ENCODE measurements at places on chromosomes 13 and 19.

DNA sequence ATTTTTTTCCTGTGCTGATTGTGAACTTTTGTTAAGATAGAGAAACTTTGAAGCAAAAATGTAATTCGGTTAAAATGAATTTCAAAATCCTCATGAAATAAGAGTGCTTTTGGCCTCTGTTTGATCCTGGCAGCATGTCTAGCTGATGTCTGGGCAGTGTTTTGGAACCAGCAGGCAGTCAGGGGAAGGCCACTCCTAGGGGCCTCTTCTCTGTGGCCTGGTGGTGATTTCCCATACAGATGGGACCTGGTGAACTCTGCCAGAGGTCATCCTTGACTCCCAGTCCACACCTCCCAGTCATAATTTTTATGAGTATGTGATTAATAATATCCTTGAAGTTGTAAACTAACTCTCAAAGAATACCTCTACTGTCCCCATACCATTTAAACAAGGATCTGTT is 226.6 kb downstream of the PCCA start:
- DNase-seq, result no peak

- no peak for DNase-seq
These were observed 38.0 kb upstream of the EHD2 start for GRCh38 chr19:47675271-47675670.

DNA sequence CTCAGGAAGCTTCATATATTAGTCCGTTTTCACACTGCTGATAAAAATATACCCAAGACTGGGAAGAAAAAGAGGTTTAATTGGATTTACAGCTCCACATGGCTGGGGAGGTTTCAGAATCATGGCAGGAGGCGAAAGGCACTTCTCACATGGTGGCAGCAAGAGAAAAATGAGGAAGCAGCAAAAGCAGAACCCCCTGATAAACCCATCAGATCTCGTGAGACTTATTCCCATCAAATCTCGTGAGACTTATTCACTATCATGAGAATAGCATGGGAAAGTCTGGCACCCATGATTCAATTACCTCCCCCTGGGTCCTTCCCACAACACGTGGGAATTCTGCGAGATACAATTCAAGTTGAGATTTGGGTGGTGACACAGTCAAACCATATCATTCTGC is 23.1 kb downstream of the FLT3 start:
- no peak for DNase-seq

DNA sequence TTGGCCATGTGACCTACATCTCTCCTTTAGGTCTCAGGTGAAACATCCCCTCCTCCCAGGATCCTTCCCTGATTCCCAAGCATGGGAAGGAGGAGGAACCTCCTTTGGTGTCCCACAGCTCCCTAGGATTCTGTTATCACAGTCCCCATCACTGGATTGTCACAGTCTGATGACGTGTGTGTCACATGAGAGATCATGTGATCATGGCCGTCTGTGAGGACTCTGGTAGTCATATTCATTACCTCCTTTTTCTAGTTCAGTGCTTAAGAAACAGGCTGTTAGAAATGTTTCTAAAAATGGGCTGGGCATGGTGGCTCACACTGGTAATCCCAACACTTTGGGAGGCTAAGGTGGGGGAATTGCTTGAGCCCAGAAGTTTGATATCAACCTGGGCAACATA is 3.0 kb downstream of the DHX34 start:
- DNase-seq, result no peak

- DNase-seq, result no peak
These were observed 5.1 kb upstream of the TPM4 start for GRCh38 chr19:16071072-16071691.

DNA sequence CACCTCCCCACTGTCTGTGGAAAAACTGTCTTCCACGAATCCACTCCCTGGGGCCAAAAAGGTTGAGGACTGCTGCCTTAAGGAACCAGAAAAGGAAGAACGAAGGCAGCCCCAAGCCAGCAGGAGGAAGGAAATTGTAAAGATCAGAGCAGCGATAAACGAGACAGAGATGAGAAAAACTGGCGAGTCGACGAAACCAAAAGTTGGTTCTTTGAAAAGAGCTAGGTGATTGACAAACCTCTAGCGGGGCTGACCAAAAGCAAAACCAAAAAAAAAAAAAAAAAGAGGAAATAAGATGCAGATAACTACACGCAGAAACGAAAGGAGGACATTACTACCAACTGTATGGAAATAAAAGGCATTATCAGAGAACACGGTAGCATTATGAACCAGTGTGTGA is 76.9 kb downstream of the GADD45B start:
- DNase-seq, result peak; percentile 21

GRCh38 chr19:55485439-55486011 is 537 bp downstream of the NAT14 start:
- no peak for DNase-seq

- no peak for DNase-seq
These were observed 27.8 kb upstream of the MIER2 start for GRCh38 chr19:372306-372890.

- DNase-seq, result no peak
These were observed 904 bp upstream of the ARHGAP33 start for GRCh38 chr19:35774274-35775045.

- no peak for DNase-seq
These were observed 15.8 kb downstream of the ARHGAP33 start for GRCh38 chr19:35790981-35791813.

- no peak for DNase-seq
These were observed 76.0 kb downstream of the CHST8 start for GRCh38 chr19:33697766-33698165.

GRCh38 chr19:916645-917322 is 349 bp upstream of the KISS1R start:
- no peak for DNase-seq

- no peak for DNase-seq
These were observed 132.5 kb upstream of the ZNF91 start for GRCh38 chr19:23527797-23528196.

DNA sequence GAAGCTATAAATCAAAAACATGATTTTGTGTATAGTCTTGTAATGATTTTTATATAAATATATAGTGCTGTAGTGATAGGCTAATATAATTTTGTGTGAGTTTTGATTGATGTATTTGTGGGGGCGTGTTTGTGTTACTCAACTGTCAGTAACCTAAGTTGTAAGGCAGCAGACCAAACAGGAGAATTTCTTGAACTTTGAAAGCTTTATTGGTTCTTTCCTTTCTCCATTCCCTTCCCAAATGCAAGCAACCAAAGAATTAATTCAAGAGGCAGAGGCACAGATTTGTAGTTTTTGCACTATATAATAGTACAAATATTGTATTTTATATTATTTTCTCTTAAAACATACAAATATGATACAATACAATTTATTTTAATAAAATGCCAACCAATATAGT is 109.6 kb downstream of the FLT1 start:
- DNase-seq, result no peak

DNA sequence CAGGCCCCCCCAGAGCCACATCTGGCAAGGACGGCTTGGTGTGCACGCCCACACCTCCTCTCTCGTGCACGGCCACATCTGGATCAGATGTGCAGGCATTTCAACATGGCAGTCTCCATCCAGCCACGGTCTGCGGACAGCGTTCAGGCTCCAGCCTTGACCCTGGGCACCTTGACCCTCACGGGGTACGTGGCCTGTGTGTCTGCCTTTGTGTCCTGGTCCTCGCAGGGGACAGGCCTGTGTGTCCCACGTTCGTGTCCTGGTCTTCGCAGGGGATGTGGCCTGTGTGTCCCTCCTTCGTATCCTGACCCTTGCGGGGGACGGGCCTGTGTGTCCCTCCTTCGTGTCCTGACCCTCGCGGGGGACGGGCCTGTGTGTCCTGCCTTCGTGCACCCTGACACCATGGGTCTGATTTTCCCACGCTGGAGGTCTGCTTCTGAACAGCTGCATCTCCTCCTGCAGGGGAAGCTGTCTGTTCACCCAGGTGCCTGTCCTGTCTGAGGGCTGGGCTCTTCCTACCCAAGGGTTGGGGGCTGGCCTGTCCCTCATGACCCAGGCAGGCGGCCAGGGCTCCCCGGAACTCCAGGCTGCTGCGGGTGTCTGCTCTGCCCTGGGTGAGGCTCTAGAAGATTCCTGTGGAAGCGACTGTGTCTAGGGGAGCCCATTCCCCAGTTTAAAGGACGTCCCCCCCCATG is 25.3 kb downstream of the RASA3 start:
- no peak for DNase-seq

- no peak for DNase-seq
These were observed at the start of gene FGF21 for GRCh38 chr19:48755084-48755641. FGF21 (plus strand) TSS chr19:48755524; CDS start chr19:48756237, 713 bp downstream.

- peak; percentile 40 for DNase-seq
These were observed 19.7 kb downstream of the ZFR2 start for GRCh38 chr19:3849092-3849491.

DNA sequence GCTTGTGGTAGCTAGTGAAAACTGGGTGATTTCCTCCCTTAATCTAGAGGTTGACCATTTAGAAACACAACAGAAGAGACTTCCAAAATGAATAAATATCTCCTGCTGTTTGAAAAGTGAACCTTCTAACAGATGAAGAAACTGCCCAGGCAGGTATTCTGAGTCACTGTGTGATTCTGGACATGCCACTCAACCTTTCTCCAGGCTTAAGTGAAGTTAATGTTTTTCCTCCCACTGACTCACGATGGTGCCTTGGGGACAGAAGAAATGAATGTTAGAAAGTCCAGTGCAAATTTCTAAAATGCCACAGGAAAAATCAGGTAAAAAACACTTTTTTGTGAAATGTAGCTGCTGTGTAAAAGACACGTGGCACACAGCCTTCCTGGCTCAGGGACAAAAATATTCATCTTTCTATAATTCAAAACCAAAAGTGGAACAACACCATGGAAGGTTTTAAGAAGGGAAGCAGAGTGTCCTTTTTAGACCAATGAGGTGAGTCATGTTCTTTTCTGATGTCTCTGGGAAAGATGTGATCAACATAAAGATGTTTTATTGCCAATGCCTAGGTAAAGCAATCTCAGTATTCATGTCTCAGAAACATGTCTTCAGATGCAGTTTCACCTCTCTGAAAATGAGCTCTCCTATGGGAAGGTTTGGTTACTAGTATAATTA is 9.1 kb downstream of the UBE2L5 start:
- no peak for DNase-seq

- DNase-seq, result no peak
These were observed 24.6 kb downstream of the DNM2 start for GRCh38 chr19:10742476-10742875.

- no peak for DNase-seq
These were observed 44.8 kb downstream of the ING1 start for GRCh38 chr13:110758195-110758805.

DNA sequence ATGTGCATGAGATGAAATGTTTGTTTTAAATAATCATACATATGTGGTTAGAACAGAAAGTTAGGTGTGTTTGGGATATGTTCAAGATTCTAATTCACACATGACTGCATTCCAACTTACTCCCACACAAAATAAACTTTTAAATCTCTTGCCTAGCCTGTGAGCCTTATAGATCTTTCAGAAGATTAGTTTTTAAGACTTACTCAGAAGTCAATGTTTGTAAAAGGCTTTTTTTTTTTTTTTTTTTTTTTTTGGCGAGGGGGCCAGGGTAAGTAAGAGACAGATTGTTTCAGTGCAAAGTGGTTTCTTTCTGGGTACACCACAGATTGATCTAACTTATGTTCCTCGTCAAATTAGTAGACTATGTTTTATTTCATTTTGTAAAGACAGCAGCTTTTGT is 39.1 kb downstream of the GPR180 start:
- DNase-seq, result no peak

DNA sequence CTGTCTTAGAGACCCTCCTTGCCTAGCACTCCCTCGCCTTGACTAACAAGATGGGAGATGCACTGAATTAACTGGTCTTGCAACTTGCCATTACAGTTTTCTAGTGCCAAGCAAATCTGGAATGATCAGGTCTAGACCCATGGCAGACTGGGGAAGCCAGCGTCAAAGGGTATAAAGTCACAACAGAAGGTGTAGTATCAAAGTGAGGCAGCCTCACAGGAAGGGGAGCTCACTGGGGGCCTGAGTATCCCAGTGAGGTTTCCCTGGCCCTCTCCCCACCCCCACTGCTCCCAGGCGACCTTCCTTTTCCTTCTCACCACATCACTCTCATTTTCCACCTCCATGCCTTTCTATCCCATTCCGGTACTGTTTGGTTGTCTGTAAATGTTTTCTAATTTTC is 83.5 kb upstream of the DOCK9 start:
- no peak for DNase-seq

- DNase-seq, result no peak
These were observed 70.5 kb upstream of the CSNK1A1L start for GRCh38 chr13:37175996-37176395.

DNA sequence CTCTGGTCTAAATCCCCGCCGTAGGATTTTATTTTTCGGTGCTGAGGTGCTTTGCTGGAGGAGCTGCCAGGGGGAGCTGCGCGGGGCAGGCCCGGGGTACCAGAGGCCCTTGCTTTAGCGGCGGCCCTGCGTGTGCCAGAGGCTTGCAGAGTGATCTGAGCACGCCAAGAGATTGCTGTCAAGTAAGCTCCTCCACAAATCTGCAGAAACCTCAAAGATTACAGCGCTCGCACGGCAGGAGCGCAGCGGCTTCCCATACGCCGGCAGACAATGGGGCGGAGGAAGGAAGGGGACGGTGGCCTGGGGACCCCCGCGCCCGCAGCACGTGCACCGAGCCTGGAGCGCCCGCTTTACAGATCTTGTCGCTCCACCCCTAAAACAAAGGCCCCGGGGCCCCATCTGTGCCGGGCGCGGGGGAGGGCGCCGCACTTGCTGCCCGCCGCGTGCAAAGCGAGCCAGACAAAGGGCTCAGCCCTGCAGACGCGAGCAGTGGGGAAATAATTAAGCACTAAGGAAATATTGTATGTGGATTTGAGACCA is 9.1 kb upstream of the C19orf12 start:
- no peak for DNase-seq

DNA sequence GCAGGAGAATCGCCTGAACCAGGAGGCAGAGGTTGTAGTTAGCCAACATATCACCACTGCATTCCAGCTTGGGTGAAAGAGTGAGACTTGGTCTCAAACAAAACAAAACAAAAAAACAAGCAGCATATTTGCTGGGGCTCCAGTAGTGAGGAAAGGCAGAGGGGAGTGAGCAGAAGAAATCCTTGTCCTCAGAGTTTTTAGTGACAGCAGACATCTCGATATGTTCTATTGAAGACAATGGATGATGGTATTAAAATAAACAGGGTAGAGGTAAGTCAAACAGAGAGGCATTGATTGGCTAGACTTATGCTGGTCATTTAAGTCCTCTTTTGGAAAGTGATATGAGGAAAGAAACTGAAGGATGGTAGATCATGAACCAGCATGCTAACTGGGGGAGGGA is 19.0 kb downstream of the NLRP7 start:
- DNase-seq, result no peak

GRCh38 chr19:17676295-17676694 is 11.9 kb downstream of the UNC13A start:
- no peak for DNase-seq

DNA sequence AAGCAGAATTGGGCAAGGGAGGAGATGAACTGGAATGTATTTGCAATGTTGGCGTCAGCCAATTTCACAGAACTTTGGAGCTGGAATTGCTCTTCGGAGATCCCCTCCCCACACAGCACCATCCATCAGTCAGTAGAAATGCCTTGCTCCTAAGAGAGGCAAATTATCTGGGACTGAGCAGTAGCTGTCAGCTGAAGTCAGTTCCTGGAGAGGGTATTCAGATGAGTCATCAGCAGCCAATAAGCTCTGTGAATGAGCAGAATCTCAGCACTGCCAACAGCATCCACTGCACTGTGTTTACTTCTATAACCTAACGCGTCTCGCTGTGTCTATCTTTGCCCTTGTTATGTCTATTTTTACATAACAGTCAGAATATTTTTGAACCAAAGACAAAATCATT is 213.7 kb downstream of the SLITRK5 start:
- DNase-seq, result no peak

- DNase-seq, result no peak
These were observed 186.3 kb downstream of the MTUS2 start for GRCh38 chr13:29006359-29006850.

Data from activated T-cell treated with anti-CD3 and anti-CD28 coated beads for 1 hour (primary cell).